Suppressor macrophage treated with lipopolysaccharide for 1 hour (primary cell): ENCODE measurements at places on chromosomes 2 and 18.

- peak; percentile 23 for DNase-seq
These were observed 2.7 kb downstream of the CDH7 start for GRCh38 chr18:65753520-65753919.

GRCh38 chr2:179646862-179647587, 214.4 kb downstream of the ZNF385B start:
- no peak for DNase-seq

- DNase-seq: no peak
These were observed 106.4 kb upstream of the HNMT start for GRCh38 chr2:137857881-137858280.

- DNase-seq: no peak
These were observed 139.7 kb downstream of the PRPF40A start for GRCh38 chr2:152577579-152577978.

DNA sequence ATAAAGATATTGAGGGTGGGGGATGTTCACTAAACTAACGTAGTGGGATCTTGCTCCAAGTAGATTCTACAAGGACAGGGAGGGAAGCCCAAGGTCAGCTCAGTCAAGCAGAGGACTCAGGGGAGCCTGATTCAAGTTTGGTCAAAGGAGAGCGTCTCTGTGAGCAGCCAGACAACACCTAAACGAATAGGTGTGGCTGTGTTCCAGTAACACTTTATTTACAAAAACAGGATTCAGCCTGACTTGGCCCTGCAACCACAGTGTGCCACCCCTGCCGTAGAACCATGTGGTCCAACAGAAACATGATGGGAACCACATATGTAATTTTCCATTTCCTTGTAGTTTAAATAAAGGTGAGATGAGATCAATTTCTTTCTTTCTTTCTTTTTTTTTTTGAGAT, 18.1 kb upstream of the FZD5 start:
- DNase-seq: no peak

GRCh38 chr2:217964275-217965161, 38.3 kb downstream of the TNS1 start:
- DNase-seq: no peak

DNA sequence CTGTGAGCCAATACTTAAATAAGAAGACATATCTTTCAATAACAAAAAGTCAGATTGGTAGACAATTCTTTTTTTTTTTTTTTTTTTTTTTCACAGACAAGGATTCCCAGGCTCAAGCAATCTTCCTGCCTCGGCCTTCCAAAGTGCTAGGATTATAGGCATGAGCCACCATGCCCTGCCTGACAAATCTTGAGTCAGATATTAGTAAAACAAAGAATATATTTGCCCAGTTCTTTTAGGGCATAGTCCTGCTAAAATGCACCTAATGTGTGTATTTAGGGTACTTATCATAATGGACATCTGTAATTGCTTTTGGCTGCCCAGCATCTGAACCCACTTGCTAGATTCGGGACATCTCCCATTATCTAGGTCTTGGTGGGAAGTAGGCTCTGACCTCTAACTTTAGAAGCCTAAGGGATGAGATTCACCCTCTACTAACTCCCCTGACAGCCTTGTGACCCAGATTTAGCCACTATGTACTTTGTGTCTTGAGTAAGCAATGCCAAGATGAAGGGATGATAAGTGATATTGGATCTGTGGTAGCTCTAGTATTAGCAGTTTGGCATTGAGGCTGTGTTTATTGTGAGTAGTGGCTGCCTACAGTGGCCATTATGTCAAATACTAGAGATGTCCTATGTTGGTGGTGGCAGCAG, 18.5 kb upstream of the PSME4 start:
- DNase-seq: no peak

DNA sequence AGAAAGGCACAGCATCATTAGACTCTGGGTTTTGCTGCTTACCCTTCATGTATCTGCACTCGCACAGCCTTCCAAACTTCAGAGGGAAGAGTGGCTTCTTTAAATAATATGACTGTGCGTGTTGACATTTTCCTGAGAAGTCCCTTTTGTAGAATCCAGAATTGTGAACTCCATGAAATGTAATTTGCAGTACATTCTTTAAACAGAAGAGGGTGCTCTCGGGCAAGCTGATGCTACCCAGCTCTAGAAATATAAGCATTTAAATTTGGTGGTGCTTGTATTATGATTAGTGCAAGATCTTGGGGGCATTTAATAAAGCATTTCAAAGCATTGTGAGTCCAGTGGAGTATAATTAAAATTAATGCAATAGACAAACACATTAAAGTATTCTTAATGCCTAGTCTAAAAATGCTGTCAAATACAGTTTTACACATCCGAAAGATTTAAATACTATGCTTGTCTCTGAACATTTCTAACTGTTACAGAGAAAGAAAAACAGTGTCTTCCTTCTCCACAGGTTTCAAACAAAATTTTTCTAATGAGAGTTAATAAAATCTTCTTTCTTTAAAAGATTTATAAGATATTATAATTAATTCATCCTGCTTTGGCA, 17.3 kb upstream of the GTF2A1L start:
- peak; percentile 62 for DNase-seq

DNA sequence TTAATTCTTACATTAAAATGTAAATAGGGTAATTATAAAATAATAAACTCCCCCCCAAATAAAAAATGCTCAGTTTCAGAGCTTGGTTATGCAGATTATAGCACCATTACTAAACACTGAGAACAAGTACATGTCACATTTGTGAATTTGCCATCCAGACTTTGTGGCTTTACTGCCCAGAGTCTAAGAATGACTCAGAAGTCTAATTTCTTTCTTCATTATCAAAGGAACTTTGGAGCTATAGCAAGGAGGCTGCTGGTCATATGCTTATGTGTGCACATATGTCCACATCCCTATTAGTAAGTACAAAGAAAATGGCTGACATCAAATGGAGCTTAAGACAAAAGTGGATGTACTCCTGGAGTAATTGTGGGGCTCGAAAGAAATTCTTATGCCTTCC, 248.5 kb upstream of the SESTD1 start:
- no peak for DNase-seq

DNA sequence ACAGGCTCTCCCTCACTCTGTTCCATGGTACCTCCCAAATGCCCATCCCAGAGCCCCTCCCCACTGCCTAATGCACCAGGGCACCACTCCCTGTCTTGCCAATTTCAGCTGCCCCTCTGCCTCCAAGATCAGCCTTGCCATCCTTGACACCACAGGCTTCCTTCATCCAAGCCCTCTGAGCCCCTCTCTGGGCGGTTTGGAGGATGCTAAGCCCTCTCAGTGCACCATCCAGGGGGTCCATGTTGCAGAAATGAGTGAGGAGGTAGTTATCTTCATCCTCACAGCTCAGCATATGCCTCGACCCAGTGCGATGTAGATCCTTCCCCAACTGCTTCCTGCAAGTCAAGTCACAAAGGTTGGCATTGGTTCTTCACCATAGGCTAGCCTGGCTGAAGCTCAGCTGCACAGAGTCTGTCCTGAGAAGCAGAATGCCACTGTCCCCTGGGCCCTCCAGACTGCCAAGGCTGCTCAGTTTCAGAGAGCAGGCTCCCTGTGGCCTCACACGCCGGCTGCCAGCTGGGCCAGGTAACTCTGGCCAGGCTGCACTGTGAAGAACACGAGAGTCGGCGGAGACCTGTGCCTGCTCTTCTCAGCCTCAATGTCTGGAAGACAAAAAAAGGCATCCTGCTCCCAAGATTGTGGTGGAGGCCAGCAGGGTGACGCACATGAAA, 9.9 kb upstream of the MAP3K2 start:
- DNase-seq: no peak

DNA sequence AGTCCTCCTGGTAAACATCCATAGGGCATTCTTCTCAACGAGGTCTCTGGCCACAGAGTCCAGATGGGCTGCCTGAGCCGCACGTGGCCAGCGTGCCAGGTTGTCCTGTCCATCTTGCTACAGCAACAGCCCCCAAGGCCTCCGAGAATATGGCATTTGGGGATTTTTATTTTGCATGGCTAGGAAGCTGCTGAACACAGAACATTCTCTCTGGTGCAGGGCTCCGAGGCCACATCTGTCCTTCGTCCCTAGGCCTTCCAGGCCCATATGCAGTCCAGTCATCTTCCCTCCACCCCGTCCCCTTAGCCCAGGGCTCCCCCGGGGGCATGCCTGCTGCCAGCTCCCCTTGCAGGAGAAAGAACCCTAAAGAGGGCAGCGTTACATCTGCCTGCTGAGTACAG, 2.3 kb downstream of the HDAC4 start:
- DNase-seq: no peak

DNA sequence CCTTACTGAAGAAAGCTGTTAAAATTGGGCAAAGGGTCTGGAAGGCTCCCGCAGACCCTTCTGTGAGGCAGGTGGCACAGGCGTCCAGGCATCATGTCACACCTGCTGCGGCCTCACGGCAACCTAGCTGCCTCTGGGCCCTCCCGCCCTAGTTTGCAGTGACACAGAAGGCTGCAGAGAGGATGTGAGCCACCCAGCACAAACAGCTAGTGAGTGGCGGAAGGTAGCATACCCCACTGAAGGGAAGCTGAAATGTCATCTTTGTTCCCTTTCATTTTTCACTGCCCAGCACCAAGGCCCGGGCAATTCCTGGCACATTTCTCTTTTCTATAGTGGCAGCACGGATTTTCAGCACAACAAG, 53.8 kb downstream of the TRAPPC12 start:
- no peak for DNase-seq

- DNase-seq: no peak
These were observed 49.8 kb downstream of the SLC4A5 start for GRCh38 chr2:74293191-74293991.

- DNase-seq: peak; percentile 52
These were observed 95.9 kb downstream of the NEB start for GRCh38 chr2:151638191-151638933.

- DNase-seq: no peak
These were observed 184.6 kb downstream of the CYP26B1 start for GRCh38 chr2:71962911-71963694.

DNA sequence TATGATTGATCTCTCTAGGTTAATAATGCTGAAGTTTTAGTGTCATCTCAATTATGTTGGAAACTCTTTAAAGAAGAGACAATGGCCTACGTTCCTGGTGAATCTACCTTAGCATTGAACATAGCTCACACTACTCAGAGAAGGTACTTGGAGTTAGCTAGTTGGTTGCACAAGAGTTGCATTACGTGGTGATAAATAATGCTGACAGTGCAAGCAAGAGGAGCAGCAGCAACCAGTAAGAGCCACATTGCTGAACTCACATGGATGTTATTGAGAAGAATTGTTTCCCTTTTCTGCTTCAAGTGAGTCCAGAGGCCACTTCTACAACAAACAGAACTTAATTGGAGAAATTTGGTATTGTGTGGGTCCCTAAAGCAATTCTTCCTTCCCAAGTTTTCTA, 737.1 kb downstream of the TDRD15 start:
- DNase-seq: no peak

- DNase-seq: no peak
These were observed 54.5 kb downstream of the PTPN4 start for GRCh38 chr2:119814216-119814615.

DNA sequence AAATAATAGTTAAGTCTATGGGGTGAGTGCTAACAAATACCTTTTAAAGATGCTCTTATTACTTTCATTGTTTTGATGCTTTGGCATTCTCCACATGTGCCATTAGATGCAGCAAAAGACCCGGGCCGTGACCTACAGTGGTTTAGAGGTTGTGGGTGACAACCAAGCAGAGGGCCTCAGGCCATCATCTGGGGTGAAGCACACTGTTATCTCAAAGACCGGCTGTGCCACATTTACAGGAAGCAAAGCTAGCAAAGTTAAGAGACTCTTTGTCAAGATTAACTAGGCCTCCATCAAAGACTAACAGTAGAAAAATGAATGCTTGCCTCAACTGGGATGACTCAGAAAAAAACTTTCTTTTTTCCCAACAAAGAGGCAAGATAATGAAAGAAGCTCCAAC, 695.3 kb downstream of the SATB2 start:
- DNase-seq: no peak
